T-helper 1 cell (primary cell): ENCODE measurements at places on chromosomes 5 and 9.
A peak's percentile ranks its signal among the peaks of the same experiment; 100 is the strongest.

DNA sequence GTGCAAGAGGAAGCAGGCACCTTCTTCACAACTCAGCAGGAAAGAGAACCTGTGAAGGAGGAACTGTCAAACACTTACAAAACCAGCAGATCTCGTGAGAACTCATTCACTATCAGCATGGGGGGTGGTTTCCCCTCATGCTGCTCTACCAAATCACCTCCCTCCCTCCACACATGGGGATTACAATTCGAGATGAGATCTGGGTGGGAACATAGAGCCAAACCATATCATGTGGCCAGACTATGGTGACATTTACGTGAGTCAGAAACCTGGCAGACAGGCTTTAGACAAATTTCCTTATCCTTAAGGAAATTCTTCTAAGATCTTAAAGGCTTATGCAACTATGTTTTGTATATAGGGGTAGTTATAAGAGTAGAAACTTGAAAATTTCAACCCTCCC is 8.7 kb upstream of the AOPEP start:
- no peak for DNase-seq

DNA sequence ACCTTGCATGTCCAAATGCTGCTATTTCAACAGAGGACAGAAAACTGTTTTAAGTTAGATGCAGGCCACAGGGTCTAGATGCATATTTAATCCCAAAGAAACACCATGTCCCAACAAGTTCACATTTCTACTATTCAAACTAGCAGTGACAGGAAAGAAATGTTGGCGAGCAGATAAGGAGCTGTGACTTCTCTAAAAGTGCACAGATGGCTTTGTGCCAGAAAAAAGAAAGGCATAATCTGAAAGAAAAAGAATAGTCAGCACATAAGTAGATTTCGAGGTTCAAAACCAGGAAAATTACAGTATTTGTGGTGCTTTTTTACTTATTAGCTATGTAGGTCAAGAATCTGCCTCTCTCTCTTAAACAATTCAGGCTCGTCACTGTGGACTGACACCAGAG is 178.3 kb downstream of the DNAH5 start:
- DNase-seq = no peak

- no peak for DNase-seq
Measured at GRCh38 chr9:37949576-37949975, 45.6 kb upstream of the SLC25A51 start.

GRCh38 chr9:104743376-104743985 is 4.0 kb upstream of the NIPSNAP3A start:
- peak; percentile 67 for DNase-seq

GRCh38 chr5:151597749-151598148 is 6.6 kb upstream of the FAT2 start:
- no peak for DNase-seq

DNA sequence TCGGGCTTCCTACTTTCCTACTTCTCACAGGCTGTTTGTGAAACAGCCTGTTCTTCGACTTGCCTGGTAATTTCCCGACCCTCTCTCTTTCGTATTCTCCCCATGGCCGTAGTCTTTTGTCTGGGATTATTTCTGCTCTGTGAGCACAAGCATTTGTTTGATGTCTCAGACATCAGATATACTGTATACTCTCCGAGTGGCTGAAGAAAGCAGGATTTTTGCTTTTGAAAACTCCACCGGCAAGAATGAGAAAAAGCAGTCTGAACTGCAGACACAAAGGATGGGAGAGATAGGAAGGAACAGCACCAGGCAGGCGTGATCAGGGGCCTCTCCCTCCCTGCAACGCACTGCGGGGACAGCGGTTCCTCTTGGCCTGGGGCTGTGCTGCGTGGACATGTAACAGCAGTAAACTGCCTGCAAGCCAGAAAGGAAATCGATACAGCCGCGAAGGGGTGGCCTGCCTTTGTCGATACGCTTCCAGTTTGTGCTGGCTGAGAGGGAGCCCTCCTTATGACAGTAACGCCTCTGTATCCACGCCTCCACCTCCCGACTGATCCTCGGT is 313.9 kb upstream of the TLE4 start:
- DNase-seq = no peak

- DNase-seq = no peak
Measured at GRCh38 chr5:78760366-78760765, 111.8 kb upstream of the LHFPL2 start.

GRCh38 chr9:138072897-138073296 is 195.3 kb downstream of the CACNA1B start:
- DNase-seq = no peak

DNA sequence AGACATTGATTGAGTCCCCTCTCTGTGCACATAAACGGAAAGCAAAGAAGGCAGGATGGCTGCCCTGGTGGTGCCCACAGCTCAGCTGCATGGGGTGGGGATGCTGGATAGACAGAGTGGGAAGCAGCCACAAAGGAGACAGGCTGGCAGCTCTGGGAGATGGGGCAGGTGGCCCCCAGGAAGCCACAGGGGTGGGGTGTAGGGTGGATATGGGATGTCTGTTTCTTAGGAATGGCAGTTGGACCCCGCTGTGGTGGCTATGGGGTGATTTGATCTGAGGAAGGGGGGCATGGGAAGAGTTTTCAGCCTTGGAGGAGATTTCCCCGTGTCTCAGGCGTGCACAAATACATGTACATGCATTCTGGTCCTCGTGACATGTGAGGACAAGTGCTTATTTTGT is 50.2 kb upstream of the VDAC1 start:
- no peak for DNase-seq

DNA sequence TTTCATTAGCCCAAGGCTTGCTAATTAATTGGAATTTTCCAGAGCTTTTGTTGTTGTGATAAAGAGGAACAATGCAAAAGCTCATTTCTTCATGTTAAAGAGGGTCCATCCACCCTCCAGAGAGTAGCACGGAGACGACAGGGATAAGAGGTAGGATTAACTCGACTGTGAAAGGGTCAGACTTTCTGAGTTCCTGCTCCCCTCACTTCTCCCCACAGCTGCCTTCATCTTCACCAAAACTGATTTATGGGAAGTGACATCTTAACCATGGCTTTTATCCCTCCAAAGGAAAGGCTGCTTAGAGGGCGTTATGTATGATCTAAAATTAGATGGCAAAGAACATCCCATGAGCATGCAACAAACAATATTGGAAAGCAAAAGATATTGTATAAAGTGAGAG is 135.5 kb downstream of the GLIS3 start:
- no peak for DNase-seq

DNA sequence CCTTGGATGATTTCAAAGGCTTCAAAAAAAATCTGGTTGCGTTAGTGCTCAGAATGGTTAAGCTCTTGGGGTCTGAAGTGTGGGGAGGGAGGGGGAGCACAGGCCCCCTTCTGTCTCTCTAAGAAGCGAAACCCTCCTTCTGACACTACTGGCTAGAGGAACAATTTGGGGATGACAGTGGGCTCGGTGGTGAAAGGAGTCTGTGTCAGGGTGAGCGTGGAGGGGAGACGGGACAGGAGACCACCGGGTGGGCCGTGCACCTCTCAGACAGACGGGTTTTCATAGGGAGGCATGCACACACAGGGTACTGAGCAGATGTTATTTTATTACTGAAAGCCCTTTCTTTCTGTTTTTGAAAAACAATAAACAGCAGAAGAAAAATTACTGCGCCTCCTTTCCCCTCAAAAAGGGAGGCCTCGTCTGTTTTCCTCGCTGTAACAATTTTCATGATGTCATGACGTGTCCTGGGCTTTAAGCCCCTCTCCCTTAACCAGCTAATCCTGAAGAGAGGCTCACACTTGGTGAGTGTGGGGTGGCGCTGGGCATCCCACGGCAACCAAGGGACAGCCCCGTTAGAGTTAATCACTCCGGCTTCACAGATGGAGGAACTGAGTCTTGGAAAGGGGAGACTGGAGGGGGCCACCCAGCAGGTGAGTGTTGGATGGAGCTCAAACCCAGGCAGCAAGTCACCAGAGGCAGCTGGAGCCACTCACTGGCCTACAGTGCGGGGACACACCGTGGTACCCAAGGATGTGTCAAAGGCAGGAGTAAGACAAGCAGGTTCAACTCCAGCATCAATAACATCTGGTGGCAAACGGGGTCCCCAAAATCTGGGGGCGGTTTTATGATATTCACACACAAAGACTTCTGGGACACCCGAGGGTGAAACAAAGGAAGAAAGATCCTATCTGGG is 53.4 kb downstream of the PTCH1 start:
- DNase-seq = no peak

- no peak for DNase-seq
Measured at GRCh38 chr5:133753856-133754255, 141.5 kb upstream of the FSTL4 start.

- DNase-seq = no peak
Measured at GRCh38 chr5:68862560-68862959, 231.3 kb upstream of the SLC30A5 start.

DNA sequence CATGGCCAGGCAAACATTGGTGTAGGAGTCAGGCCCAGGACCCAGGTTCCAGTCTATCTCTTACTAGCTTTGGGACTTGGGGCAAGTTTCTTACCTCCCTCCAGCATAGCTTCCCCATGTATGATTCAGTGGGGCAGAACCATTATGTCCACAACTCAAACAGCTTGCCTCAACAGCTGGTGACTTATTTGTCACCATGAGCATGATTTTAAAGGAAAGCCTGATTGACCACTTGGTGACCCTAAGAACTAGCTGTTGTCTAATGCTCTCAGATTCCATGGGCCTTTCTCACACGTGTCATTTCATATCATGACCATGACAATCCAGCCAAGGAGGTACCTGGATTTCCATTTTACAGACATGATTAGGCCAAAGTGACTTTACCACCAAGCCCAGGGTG is 126.4 kb downstream of the TTLL11 start:
- no peak for DNase-seq
